ENCODE measurements at places on chromosomes 13 and 19.

- H3K27ac ChIP-seq: peak within 1 kb of the TSS; percentile 98
- peak; percentile 87 for DNase-seq
- H3K36me3 ChIP-seq: peaks cover 6% of the 10 kb centered on the region
- H3K4me3 ChIP-seq: no peak within 1 kb of the TSS
- H3K27me3 ChIP-seq: no peaks in the 10 kb centered on the region
- peaks cover 22% of the 10 kb centered on the region for H3K4me1 ChIP-seq
These were observed at the start of gene PNKP for GRCh38 chr19:49866933-49867782. PNKP (minus strand) TSS chr19:49867576; CDS start chr19:49867204, 372 bp downstream.

DNA sequence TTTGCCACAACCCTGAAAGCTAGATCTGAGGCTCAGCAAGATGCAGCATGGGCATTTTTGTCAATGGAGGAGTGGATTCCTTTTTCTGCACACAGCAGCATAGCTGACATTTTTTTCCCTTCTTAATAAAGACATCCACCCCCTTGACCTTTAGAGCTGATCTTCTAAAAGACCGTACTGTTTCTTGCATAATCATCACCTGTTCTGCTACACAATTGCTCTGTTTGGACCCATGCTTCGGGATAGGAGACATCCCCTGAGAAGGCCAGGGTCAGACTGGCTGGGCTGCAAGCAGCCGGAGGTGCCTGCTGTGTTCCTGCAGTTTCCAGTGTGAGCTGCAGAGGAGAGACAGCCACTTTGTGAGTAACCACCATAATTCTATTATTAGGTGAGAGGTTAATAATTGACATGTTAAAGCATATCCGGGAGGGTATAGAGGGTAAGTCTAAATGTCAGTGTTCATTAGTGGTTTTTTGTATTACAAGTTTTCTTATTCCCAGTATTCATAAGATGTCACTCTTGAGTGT, 108.5 kb upstream of the C1QTNF9B start:
- H3K27me3 ChIP-seq: peaks cover 7% of the 10 kb centered on the region
- no peak for DNase-seq
- H3K36me3 ChIP-seq: no peaks in the 10 kb centered on the region
- no peak overlapping the region for H3K27ac ChIP-seq
- H3K4me3 ChIP-seq: no peak overlapping the region
- no peaks in the 10 kb centered on the region for H3K4me1 ChIP-seq

DNA sequence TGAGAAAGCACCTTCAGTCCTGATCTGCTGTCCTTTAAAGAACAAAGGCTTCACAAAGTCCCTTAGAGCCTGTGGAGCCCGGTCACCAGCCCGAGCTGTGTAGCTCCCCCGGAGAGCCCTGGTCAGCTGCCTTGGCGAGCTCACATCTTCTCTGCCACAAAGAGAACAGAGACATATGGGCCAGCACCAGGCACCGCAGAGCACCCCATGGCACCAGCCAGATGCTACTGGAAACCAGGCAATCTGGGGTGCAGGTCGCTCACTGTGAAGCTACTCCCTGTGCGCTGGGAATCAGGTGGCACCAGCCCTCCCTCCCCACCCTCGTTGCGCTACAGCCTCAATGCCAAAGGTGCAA, 44.3 kb upstream of the F7 start:
- no peaks in the 10 kb centered on the region for H3K27me3 ChIP-seq
- no peak overlapping the region for H3K27ac ChIP-seq
- no peak overlapping the region for H3K4me3 ChIP-seq
- DNase-seq: no peak
- H3K36me3 ChIP-seq: peaks cover 3% of the 10 kb centered on the region

GRCh38 chr19:17754634-17755442, 3.6 kb downstream of the FCHO1 start:
- peaks cover 46% of the 10 kb centered on the region for H3K4me1 ChIP-seq
- peak overlapping the region; percentile 82 for H3K4me3 ChIP-seq

DNA sequence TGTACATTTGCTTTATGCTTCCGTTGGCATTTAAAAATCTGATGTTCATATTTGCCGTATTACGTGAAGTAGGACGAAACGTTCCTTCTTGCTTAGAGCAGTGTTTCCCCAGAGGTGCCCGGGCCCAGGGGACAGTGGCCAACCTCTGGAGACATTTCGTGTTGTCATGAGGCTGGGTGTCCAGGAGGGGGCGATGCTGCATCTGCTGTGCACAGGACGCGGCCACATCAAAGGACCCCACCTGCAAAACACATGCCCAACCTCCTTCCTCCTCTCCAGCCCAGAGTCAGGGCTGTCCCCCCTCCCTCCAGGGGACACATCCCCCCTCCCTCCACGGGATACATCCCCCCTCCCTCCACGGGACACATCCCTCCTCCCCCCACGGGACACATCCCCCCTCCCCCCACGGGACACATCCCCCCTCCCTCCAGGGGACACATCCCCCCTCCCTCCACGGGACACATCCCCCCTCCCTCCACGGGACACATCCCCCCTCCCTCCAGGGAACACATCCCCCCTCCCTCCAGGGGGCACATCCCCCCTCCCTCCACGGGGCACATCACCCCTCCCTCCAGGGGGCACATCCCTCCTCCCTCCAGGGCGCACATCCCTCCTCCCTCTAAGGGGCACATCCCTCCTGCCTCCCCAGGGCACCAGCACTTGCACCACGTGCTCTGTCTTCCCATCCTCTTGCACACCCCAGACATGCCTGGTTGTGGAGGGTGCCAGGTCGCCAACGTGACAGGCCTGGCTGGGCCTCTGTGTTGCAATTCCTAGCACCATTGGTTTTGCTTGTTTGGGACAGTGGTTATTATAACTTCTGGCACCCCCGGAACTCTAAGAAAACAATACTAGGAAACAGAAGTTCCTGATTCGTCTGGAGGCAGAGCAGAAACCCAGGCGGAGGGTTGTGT, 46.7 kb downstream of the GAS6 start:
- peak overlapping the region; percentile 73 for H3K27ac ChIP-seq
- peaks cover 13% of the 10 kb centered on the region for H3K36me3 ChIP-seq
- peaks cover 22% of the 10 kb centered on the region for H3K4me1 ChIP-seq
- H3K4me3 ChIP-seq: peak overlapping the region; percentile 97
- H3K27me3 ChIP-seq: no peaks in the 10 kb centered on the region

- H3K27ac ChIP-seq: no peak overlapping the region
- no peak overlapping the region for H3K4me3 ChIP-seq
- no peaks in the 10 kb centered on the region for H3K27me3 ChIP-seq
- peaks cover 7% of the 10 kb centered on the region for H3K36me3 ChIP-seq
- peaks cover 8% of the 10 kb centered on the region for H3K4me1 ChIP-seq
These were observed 10.1 kb downstream of the TUBB4A start for GRCh38 chr19:6491802-6492592.

DNA sequence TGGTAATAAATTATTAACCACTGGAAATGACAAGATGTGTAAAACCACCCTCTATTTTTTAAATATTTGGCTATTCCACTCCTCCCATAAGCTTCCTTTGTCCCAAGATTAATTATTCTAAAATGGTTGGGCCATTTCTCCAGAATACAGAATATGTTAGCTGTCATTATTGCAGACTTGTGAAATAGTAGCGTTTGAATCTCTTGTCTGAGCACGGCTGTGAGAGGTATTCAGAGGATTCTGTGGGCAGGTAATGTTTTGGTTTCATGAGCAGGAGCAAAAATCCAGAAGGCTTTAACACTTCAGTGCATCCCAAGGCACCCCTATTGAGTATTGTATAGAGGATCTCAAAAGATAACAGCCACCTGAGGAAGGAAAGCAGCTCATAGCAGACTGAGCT, 256.0 kb downstream of the UQCRFS1 start:
- H3K27me3 ChIP-seq: no peaks in the 10 kb centered on the region
- H3K36me3 ChIP-seq: no peaks in the 10 kb centered on the region
- H3K27ac ChIP-seq: no peak overlapping the region
- DNase-seq: no peak

DNA sequence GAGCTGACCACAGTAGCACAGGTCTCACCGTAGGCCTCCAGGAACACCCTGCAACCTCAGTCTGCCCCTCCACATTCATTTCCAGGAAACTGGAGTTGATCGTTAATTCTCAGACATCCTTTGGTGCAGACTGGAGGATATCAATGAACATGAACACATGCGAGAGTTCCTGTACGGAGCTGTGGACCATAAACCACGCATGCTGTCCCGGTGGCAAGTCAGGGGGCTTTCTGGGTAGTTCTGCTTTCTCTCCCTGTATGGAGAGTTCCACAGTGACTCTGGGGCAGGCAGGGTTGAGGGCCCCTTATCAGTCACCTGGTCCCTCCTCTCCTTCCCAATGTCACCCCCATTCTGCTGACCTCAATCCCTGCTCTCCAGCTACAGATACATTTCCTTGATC, 55.5 kb upstream of the URI1 start:
- H3K36me3 ChIP-seq: no peaks in the 10 kb centered on the region
- peaks cover 4% of the 10 kb centered on the region for H3K27me3 ChIP-seq
- H3K4me1 ChIP-seq: peaks cover 8% of the 10 kb centered on the region
- H3K4me3 ChIP-seq: no peak overlapping the region
- no peak for DNase-seq

DNA sequence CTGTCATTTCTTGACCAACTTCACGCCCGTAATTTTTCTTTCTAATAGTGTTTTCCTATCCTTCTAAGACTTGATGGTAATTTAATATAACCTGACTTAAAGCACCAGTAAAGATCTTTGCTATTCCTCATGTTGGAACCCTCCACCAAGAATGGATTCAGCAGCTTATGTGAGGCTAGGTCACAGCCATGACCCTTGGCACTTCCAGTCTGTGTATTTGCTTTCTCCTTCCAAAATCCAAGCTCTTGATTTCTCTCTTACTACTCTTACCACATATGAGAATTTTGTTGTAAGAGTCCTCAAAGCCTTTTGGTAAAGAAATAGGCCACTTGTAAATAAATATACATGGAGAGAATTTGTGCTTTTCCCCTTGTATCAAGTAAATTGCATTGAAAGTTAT, 61.4 kb downstream of the DHRS12 start:
- no peak overlapping the region for H3K4me3 ChIP-seq
- H3K27ac ChIP-seq: no peak overlapping the region
- H3K36me3 ChIP-seq: peaks cover 46% of the 10 kb centered on the region
- no peaks in the 10 kb centered on the region for H3K4me1 ChIP-seq

DNA sequence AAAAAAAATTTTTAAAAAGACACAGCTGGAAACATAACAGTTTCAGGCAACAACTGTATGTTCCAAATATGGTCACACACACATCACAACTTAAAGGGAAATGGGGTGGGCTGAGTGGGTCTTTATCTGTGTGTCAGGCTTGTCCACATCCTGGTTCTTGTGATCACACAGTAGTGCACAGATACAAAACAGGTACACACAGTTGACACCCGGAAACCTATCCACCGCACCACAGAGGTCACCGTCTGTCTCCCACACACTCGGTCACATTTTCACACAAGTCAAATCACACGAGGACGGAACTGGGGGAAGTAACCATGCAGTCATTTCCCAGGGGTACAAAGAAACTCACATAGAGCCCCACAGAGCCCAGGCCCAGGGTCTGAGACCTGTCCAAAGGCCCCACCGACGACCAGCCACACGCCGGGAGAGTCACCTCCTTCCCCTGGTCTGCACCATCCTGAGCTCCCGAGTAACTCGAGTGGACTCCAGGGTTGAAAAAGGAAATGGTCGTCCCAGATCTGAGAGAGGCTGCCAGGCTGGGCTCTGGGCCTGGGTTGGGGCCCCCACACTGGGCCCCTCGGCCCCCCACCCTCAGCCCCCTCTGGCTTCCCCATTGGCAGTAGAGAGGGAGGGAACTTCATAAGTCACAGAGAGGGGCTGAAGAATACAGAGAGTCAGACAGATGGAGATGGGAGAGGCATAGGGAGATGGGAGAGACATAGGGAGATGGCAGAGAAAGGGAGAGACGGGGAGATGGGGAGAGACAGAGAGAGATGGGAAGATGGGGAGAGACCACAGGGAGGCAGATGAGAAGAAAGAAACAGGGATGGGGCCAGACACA, 1.3 kb upstream of the PPAN start:
- peaks cover 36% of the 10 kb centered on the region for H3K4me1 ChIP-seq
- peak overlapping the region; percentile 95 for H3K4me3 ChIP-seq
- H3K27me3 ChIP-seq: no peaks in the 10 kb centered on the region

GRCh38 chr13:97911311-97912138, 42.0 kb upstream of the IPO5 start:
- peaks cover 2% of the 10 kb centered on the region for H3K4me1 ChIP-seq
- H3K27ac ChIP-seq: no peak overlapping the region
- peaks cover 3% of the 10 kb centered on the region for H3K36me3 ChIP-seq

DNA sequence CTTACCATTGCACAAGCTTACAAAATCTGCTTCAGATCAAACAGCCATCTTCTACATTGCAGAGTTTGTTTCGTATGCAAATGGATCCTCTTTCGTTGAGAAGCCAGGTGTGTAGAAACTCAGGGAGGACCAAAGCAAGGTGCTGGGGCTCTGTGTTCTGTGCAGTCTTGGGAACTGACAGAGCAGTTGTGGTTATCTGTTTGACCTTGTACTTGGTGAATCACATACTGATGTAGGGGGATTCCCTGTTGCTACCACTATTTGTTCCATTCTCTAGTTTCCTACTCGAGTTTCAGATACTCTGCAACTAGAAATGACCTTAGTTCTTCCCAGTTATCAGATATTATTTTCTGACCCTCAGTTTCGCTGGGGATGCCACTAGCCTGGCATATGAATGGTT, 95.2 kb upstream of the CLDN10 start:
- H3K27ac ChIP-seq: no peak overlapping the region
- H3K4me3 ChIP-seq: no peak overlapping the region
- DNase-seq: no peak
- H3K4me1 ChIP-seq: peaks cover 5% of the 10 kb centered on the region
- H3K27me3 ChIP-seq: peaks cover 9% of the 10 kb centered on the region
- peaks cover 7% of the 10 kb centered on the region for H3K36me3 ChIP-seq

- H3K27ac ChIP-seq: peak overlapping the region; percentile 98
- DNase-seq: no peak
- peaks cover 34% of the 10 kb centered on the region for H3K4me1 ChIP-seq
- H3K4me3 ChIP-seq: peak overlapping the region; percentile 95
- H3K27me3 ChIP-seq: no peaks in the 10 kb centered on the region
These were observed 632 bp upstream of the MTIF3 start for GRCh38 chr13:27450921-27451471.
